Activated naive CD8-positive, alpha-beta T cell treated with anti-CD3 and anti-CD28 coated beads for 36 hours (primary cell): ENCODE measurements at places on chromosomes 1 and 21. TPM values are rescaled to one million over a fixed set of nuclear protein-coding genes. Genes with fewer than 3 reads are reported as not detected.

Gene SLAMF1
- 41.6 TPM for total RNA-seq

Gene HSD3B1
- total RNA-seq = not detected

Gene ADAM30
- total RNA-seq = not detected

Gene MTARC1
- 0.33 TPM for total RNA-seq

Gene DPT
- total RNA-seq = not detected

Gene OPRD1
- total RNA-seq = not detected

Gene CFAP107
- total RNA-seq = not detected

Gene WLS
- not detected for total RNA-seq

Gene CDC20
- 182 TPM for total RNA-seq

Gene BRINP3
- not detected for total RNA-seq

Gene RAP1GAP
- total RNA-seq = 1.3 TPM

Gene RGS16
- total RNA-seq = 68.1 TPM

Gene PLPP3
- not detected for total RNA-seq

Gene LCE6A
- total RNA-seq = not detected

Gene CFAP74
- 0.46 TPM for total RNA-seq

Gene ADORA1
- not detected for total RNA-seq

Gene CACNA1E
- not detected for total RNA-seq

Gene PIGK
- total RNA-seq = 23.1 TPM

Gene PCP4
- total RNA-seq = not detected

Gene RNF11
- total RNA-seq = 33.0 TPM

Gene KRTAP19-2
- not detected for total RNA-seq

Gene KRTAP19-1
- not detected for total RNA-seq

Gene HES5
- total RNA-seq = not detected

Gene CSTB
- total RNA-seq = 35.1 TPM

Gene MORC3
- total RNA-seq = 15.2 TPM

Gene LORICRIN
- total RNA-seq = not detected

Gene OR2T33
- not detected for total RNA-seq

Gene S100A7
- total RNA-seq = not detected

Gene LENEP
- not detected for total RNA-seq

Gene FAM151A
- not detected for total RNA-seq

Gene ADAMTS5
- total RNA-seq = not detected

Gene JAM2
- 2.5 TPM for total RNA-seq

Gene SNIP1
- 25.2 TPM for total RNA-seq

Gene RCAN3
- total RNA-seq = 67.7 TPM

Gene ILDR2
- total RNA-seq = 5.7 TPM

Gene RNU11
- total RNA-seq = not detected

Gene CHIA
- total RNA-seq = not detected
